NCI-H1930 (cell line): ENCODE measurements at places on chromosomes 5 and 9.

DNA sequence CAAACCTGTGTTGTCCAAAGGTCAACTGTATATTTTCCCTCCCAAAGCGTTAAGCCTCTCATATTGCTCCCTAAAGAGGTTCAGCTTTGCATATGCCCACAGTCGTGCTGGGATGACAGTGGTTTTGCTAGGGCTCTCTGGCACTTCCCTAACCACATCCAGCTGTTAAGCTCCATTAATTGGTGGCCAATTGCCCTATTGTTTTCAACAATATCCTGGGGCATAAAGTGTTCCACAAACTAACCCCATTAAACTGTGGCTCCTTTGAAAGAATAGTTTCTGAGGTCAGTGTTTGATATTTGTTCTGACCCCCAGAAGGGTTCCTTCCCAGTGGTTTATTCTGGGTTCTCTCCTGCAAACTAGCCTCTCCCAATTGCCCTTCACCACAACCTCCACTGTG, 194.5 kb downstream of the HSD17B3 start:
- no peak for DNase-seq

DNA sequence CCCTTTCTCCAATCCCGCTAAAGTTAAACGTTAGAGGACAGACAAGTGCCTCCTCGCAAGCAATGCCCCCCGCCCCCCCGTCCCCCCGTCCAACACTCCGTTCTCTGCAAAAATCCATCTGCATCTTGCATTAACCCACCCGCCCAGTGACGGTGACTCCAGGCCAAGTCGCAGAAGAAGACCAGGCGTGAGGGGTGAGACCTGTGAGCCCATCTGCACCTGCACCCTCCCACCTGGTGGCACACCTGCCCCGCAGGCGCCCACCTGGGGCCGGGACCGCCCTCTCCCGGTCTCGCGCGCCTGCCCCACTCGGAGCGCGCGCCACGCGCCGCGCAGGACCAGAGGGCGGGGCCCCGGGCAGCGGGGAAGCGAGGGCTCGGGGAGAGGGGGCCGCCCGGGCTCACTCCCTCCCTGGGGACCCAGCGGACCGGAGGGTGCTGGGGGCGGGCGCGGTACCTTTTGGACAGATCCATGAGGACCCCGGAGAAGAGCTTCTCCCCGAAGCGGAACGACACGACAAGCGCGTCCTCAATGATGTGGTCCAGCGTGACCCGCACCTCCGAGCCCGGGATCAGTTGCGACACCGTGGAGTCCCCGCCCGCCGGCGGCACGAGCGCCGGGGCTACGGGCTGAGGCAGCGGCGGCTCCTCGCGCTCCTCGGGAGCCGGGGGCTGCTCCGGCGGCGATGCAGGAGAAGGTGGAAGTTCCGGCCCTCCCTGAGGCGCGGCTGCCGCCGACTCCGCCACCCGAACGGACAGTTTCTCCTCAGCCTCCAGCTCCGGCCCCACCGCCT, 705 bp downstream of the PWWP2A start:
- DNase-seq, result no peak

- no peak for DNase-seq
Observed at GRCh38 chr5:113039934-113040285, 63.3 kb downstream of the DCP2 start.

- DNase-seq, result no peak
Observed at GRCh38 chr9:25025156-25025555, 479.5 kb upstream of the IZUMO3 start.

DNA sequence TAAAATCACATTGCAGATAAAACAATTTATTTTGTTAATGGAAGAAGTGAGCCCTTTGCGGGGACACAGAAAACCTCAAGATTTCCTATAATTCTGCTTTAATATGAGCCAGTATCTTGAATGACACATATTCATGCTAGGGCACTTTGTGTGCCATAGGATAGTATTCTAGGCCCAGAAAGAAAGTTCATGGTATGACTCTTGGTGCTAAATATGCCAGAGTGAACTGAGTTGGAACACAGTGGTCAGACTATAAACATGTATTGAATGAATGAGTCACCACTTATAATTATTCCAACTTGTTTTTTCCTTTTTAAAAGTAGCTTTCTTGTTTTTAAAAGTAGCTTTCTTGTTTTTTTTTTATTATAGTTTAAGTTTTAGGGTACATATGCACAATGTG, 46.0 kb downstream of the ADAMTS19 start:
- DNase-seq, result no peak

- DNase-seq, result no peak
Observed at GRCh38 chr5:170113522-170113900, 7.8 kb downstream of the FOXI1 start.
